Body of pancreas (tissue), 4 donors: ENCODE measurements at places on chromosomes 3 and 15. TPM values are rescaled to one million over a fixed set of nuclear protein-coding genes. Genes with fewer than 3 reads are reported as not detected.

- no peak overlapping the region for H3K4me3 ChIP-seq
- H3K27me3 ChIP-seq, result no peaks in the 10 kb centered on the region
- H3K36me3 ChIP-seq, result no peaks in the 10 kb centered on the region
- no peak for DNase-seq
- no peak overlapping the region for H3K27ac ChIP-seq
These were observed 763 bp upstream of the CNTN6 start for GRCh38 chr3:1092061-1092460.

DNA sequence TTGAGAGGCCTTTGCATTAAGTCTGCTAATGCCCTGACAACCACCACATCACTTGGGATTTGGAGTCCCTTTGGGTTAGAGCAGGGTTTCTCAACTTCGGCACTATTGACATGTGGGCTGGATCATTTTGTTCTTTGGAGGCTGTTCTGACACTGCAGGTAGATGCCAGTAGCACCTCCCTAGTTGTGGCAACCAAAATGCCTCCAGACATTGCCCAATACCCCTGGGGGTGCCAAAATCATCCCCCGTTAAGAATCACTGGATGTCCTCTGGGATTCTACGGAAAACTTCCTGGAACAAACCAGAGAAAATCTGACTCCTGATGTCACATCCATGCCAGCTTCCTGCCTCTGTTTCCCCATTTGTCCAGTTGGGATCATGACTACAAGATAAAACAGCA is 37.2 kb upstream of the BLM start:
- no peak overlapping the region for H3K4me3 ChIP-seq
- H3K27me3 ChIP-seq, result no peaks in the 10 kb centered on the region
- no peak for DNase-seq
- H3K27ac ChIP-seq, result no peak overlapping the region

- H3K27me3 ChIP-seq, result no peaks in the 10 kb centered on the region
- DNase-seq, result no peak
- H3K36me3 ChIP-seq, result no peaks in the 10 kb centered on the region
- no peaks in the 10 kb centered on the region for H3K4me1 ChIP-seq
- H3K27ac ChIP-seq, result no peak overlapping the region
These were observed 11.7 kb downstream of the LRRFIP2 start for GRCh38 chr3:37162501-37163245.

Gene PPP4R2
- total RNA-seq, result 28.0 TPM

Gene KCTD6
- 1.3 TPM for total RNA-seq

Gene CDCP1
- 6.2 TPM for total RNA-seq

Gene TMEM39A
- total RNA-seq, result 85.4 TPM
